ENCODE measurements at places on chromosomes 2 and 18.

DNA sequence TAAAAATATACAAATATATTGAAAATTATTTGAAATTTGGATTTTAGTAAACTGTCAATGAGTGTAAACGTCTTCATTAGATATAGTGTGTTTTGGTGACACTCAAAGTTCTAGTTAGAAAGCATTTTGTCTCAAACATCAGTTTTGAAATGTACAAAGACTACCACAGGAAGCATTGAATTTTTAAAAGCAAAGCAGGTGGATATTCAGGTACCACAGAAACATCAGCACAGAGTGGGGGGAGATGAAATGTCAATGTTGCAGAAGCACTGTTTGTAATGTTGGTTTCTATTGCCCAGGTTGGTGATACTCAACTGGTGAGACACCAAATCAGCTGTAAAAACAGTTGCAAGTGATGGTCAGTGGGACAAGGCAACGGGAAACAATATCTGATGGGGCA lies 136.5 kb upstream of the ITGA4 start:
- DNase-seq = no peak

GRCh38 chr2:26273501-26273900 lies 28.8 kb downstream of the HADHB start:
- DNase-seq = no peak

DNA sequence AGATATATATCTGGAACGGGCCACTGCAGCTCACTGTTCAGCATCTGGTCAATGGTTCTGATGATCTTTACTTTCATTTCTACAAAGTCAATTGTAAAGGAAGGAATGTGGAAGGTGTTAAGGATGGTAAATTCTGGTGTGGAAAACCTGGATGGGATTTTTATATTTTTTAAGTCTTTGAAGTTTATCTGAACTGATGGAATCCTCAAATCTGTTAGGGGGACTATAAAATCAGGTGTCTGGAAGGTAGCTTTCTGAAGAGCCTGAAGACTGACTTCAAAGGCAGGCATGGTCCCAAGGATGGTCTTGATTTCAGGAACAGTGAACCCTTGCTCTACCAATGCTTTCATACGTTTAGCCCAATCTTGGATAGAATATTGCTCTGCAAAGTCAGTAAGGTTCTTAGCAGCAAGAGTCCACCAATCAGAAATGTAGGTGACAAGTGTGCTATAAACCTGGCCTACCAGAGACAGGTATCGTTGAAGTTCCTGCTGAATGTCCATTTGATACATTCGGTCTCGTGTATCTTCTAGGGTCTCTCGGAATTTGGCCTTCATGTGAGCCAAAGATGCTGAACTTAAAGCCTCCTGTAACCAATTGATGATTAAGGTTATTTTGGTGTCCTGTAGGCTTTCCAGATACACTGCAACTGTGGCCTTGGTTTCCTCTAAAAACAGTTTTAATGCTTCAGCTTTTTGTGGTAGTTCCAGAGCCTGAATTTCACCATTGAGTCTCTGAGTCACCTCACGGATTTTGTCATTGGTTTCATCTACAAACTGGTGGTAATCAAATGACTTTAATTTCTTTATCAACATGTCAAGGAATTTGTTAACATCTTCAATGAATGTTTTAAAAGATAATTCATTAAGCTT lies 34.8 kb downstream of the APOB start:
- DNase-seq = no peak

GRCh38 chr18:24103320-24104021 lies 35.4 kb upstream of the CABYR start:
- DNase-seq = no peak

GRCh38 chr2:145752091-145752806 lies 1232.3 kb upstream of the ZEB2 start:
- DNase-seq = no peak

DNA sequence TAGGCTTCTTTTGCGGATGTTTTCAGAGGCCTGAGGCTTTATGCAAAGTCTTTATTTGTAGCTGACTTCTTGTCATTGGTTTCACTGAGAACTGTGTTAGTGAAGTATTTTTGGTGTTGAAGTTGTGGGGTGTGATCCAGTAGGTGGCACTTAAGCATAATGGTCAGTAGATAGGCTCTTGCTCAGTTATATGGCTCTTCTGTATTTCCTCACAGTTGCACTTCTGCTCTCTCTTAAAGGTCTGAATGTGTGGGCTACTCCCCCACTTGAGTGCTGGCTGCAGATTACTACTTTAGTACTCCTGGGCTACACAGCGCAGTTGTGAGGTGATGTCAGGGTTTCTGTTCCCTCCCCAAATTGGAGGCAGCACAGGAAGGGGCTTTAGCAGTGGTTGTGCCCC lies 133.8 kb upstream of the SCN7A start:
- no peak for DNase-seq

GRCh38 chr2:239724851-239725550 lies 300.1 kb downstream of the NDUFA10 start:
- peak; percentile 3 for DNase-seq

- no peak for DNase-seq
Measured at GRCh38 chr18:67518566-67518965, 2.0 kb upstream of the DSEL start.

GRCh38 chr2:150782613-150783012 lies 295.1 kb upstream of the RND3 start:
- no peak for DNase-seq

GRCh38 chr2:188813315-188813714 lies 160.9 kb upstream of the COL3A1 start:
- no peak for DNase-seq

DNA sequence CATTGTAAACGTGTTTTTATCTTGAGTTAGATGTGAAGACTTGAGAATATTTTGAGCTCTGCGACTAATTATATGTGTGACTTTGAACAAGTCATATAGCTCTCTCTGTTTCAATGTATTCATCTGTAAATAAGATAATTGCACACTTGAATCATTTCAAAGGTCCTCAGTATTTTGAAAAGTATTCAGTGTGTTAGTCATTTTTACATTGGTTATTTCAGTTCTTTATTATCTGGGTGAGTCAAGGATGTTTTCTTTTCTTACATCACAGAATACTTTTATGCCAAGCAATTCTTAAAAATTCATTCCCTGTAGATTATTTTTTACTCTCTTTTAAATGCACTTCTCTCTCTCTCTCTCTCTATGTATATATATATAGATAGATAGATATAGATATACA lies 1098.0 kb upstream of the ZEB2 start:
- no peak for DNase-seq

DNA sequence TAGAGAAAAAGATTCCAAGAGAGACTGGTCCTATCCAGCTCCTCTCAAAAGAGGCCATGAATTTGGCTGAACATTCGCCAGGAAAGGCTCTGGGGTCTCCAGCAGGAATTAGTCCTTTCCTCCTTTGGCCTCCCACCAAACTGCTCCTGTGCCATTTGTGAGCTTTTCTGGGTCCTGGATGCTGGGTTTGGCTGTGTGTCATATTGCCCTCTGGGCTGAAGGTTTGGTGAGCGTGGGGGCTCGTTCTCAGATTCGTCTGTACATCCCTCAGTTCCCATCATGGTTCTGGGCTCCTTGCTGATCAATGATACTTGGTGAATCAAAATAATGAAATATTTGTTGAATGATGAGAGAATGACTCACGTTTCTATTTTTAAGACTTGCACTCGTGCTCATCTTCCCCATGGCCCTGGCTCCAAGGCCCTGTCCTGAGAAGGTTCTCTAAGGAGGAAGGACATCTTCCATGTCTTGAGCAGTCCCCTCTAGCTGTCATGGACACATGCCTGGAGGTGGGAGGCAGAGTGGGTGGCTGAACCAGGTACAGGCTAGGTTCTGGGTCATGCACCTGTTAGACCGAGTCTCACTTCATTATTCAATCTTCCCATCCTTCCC lies 47.8 kb upstream of the RHOB start:
- peak; percentile 52 for DNase-seq

- DNase-seq = peak; percentile 70
Measured at GRCh38 chr2:15912203-15912602, 28.1 kb upstream of the MYCN start.

GRCh38 chr2:98564541-98565132 lies 43.7 kb downstream of the COA5 start:
- DNase-seq = no peak

- peak; percentile 82 for DNase-seq
Measured at GRCh38 chr2:11710210-11710609, 36.2 kb upstream of the LPIN1 start.

DNA sequence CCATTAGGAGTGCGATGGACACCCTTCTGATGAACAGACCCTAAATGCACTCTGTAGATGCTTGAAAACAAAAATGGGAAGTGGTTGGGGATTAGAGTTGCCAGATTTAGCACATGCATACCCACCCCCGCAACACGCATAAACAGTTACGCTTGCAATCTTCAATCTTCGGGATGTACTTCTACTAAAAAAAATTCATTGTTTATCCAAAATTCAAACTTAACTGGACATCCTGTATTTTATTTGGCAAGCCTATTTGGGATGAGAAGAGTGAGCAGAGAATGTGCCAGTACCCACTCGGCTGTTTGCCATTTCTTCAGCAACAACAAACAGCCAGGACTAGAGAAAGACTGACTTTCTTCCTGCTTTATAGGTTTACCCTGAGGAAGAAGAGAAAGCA lies 18.4 kb downstream of the KIAA2012 start:
- DNase-seq = no peak

DNA sequence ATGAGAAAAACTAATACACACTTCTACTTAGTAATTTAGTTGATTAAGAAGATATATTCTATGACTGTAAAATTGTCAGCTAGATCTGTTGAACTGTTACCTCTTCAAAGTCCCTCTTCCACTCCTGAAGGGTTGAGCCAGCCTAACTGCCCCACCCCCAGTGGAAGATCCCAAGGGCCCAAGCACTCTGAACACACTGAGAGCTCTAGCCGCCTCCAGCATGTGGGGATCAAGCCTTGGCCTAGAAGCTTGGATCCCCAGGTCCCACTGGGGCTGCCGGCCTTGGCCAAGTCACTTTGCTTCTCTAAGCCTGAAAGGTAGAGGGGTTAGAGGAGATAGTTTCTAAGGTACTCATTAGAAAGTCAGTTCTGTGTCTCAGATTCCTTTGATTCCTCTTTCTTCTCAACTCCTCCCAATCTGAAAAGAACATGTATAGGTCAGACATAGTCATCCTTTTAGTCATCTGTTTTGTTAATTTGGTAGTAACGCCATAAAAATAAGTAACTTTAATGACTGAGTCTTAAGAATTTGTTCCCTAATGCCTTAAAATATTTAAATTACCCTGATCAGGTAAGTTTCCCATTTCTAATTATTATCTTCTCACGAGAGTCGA lies 5.6 kb downstream of the CPSF3 start:
- no peak for DNase-seq

DNA sequence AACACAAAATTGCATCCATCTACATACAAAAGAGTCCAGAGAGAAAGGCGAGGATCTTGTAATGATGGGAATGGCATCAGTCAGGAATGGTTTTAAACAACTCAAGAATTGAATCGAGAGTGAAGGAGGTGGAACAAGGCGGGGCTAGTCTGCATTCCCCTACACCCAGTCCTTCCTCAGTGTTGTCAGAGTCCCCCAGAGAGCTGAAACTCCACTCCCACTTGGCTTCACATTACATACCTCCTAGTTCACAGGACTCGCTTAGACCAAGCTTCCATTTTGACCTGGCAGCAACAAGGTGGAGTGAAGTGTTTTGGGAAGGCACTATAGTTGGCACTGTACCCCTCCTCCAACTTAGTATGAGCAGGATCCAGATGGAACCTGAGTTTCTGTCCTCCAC lies 1273.5 kb upstream of the CRIM1 start:
- DNase-seq = no peak

DNA sequence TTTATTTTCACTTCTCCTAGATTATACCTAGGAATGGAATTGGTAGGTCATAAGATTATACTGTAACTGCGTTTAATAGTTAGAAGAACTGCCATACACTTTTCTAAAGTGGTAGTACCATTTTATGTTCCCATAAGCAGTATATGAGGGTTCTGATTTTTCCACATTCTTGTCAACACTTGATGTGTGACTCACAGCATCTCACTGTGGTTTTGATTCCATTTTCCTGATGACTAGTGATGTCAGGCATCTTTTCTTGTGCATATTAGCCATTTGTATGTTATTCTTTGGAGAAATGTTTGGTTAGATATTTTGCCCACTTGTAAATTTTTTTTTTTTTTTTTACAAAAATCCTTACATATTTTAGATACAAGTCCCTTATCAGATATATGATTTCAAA lies 2.3 kb downstream of the DCAF17 start:
- no peak for DNase-seq

GRCh38 chr2:17814601-17815000 lies 1.7 kb upstream of the MSGN1 start:
- DNase-seq = no peak

GRCh38 chr2:202636213-202636513 lies 1.4 kb downstream of the FAM117B start:
- no peak for DNase-seq

- peak; percentile 83 for DNase-seq
Measured at GRCh38 chr2:43158259-43158880, 68.0 kb downstream of the ZFP36L2 start.

DNA sequence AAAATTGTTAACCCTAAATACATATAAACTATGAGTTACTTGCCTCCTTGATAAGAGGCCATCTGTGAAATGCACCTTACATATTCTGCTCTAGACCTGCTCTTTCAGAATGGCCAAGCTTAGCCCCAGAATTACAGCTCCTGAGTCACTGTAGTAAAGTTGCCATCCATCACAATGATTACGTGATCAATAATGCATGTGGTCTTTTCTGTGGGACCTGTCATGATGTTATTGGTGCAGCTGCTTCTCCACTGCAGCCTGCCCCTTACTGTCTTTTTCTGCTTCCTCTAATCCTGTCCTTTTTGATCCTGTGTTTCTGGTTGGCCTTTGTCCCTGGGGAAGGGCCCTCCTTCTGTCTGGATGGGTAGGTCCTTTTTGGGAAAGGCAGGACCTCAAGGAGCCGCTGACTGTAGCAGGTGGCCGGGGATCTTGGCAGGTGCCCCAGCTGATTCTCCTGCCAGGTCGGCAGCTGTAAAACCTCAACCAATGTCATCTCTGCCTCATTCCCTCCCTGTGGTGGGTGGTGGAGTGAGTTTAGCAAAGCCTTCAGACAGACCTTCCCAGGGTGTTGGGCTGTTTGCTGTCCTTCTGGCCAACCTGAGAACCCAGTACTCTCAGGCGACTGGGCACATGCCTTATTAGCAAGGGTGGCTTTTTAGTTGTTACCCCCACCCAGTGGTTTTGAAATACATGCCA lies 126.2 kb upstream of the EML6 start:
- peak; percentile 73 for DNase-seq

DNA sequence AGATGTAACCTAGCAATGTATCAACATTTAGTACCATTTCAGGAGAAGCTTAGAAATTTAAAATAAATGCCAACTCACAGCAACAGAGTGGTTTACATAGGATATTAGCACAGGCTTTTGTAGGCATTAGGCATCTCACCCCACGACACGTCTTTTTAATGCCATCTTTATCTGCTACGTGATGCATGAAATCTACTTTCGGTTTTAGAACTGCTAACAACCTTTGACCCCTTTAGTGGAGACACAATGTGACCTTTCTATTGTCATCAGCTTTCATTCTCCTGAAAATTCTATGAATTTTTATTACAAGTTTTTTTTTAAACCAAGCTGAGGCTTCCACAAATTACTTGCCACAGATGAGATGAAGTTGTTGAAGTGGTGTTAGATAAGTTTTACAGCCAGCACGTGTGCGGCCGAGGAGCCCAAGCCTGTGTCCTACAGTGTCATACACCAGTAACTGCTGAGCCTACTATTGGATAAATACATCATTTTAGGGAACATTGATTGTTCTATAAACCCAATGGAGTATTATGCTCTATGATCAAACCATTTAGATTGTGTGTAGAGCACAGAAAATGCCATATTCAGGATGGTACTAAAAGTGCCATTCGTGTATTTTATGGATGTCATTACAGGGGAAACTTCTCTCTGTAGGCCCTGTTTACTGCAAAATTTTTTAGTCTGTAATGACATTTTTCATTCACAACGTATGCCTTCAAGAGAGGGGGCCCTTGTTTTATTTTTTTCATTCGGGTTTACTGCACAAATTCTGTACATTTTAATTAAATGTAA lies 151.6 kb downstream of the PTGR3 start:
- no peak for DNase-seq
